SJCRH30 (cell line): ENCODE measurements at places on chromosomes 6 and 20. TPM values are rescaled to one million over a fixed set of nuclear protein-coding genes. Genes with fewer than 3 reads are reported as not detected.
A peak's percentile ranks its signal among the peaks of the same experiment; 100 is the strongest.

GRCh38 chr6:5899216-5900045 is 107.3 kb downstream of the NRN1 start:
- DNase-seq = no peak

DNA sequence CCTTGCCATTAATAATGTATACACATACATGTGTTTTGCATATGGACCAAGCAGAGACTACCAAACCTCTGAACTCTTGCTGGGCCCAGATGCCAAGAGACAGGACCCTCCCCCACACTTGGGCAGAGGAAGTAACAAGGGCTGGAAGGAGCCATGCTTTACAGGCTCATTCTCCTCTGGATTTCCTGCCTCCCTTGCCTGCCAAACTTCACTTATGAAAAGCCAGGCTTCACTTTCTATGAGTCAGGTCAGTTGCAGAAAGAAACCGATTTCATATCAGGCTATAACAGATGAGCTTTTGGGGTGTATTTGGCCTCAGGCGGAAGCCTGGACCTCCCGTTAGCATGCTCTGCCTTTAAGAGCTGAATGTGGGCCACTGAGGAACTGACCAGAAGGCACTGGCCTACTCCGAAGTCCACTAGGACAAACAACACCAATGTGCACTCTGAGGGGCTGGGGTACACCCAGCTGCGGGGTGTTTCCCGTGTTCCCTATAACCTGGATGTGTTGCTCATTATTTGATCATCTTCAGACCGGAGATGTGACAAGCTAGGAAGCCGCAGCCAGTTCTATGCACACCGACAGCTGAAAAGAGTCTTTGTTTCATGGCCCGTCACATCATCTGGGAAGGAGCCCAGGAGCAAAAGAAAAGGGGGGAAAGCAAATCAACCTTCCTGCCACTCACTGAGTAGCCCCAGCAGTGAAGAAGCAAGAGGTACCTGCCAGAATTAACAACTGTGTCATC is 28.5 kb downstream of the HAO1 start:
- DNase-seq = no peak

MDFI gene
- total RNA-seq = 166 and 176 TPM in 2 replicates

NKX2-2 gene
- total RNA-seq = not detected in 2 replicates

NKAIN4 gene
- total RNA-seq = 15.5 and 16.4 TPM in 2 replicates

GRCh38 chr6:8085053-8085511 is 17.3 kb downstream of the EEF1E1 start:
- peak; percentile 22 for DNase-seq
